ENCODE measurements at places on chromosomes 12 and 14. TPM values are rescaled to one million over a fixed set of nuclear protein-coding genes. Genes with fewer than 3 reads are reported as not detected.

The TAS2R9 gene
- total RNA-seq = not detected

The NGB gene
- total RNA-seq = not detected

The OR6C70 gene
- not detected for total RNA-seq

DNA sequence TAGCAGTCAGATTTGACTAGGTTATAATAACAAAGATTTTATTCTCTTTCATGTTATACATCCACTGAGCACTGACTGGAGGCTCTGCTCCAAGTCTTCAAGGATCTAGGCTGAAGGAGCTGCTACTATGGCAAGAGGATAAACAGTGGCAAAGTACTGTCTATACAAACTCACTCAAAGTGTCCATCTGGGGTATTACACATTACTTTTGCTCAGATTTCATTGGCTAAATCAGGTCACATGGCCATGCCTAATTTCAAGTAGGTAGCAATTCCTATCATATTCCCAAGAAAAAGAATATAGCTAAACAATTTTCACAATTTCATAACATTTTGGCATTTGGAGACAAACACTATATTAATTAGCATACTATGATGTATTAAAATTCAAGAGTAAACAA, 40.9 kb downstream of the CDK17 start:
- H3K36me3 ChIP-seq = no peaks in the 10 kb centered on the region
- no peak for DNase-seq
- no peak overlapping the region for H3K27ac ChIP-seq
- no peaks in the 10 kb centered on the region for H3K27me3 ChIP-seq
- no peak overlapping the region for H3K4me3 ChIP-seq
- H3K4me1 ChIP-seq = no peaks in the 10 kb centered on the region

DNA sequence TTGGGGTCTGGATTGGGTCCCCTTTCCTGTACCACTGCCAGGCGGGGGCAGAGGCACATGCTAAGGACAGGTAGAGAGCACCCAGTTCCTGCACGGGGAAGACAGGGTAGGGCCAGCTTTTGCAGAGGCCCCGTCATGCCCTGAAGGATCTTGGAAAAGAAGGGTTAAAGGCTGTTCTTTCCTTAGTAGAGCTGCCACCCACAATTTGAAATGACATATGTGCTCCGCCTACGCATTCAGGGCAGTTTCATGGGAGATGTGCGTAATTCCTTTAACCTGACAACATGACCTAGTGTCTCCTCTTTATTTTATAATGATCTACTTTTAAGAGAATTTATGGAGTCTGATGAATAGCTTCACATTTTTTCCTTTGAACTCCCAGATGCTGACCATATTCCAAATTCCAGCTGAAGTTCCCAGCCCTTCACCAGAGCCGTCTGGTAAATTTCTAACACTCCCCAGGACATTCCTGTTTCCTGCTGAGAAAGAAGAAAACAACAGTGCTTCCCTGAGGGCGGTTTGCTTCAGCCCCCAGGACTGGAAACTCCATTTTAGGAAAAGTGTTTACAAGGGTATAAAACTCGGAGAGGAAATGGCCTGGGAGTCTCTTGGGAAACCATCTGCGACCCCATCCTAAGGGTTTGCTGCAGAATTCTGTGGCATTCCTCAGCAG, 58.9 kb upstream of the PLEKHG3 start:
- H3K36me3 ChIP-seq = no peaks in the 10 kb centered on the region
- H3K4me1 ChIP-seq = peaks cover 16% of the 10 kb centered on the region
- no peak overlapping the region for H3K4me3 ChIP-seq
- no peaks in the 10 kb centered on the region for H3K27me3 ChIP-seq

GRCh38 chr12:47740606-47741339, 15.5 kb upstream of the ENDOU start:
- peaks cover 18% of the 10 kb centered on the region for H3K27me3 ChIP-seq
- peaks cover 12% of the 10 kb centered on the region for H3K4me1 ChIP-seq
- no peak for DNase-seq

All from astrocyte (in vitro differentiated cells and primary cell).